NT2/D1 (cell line): ENCODE measurements at places on chromosomes 7 and 10.

DNA sequence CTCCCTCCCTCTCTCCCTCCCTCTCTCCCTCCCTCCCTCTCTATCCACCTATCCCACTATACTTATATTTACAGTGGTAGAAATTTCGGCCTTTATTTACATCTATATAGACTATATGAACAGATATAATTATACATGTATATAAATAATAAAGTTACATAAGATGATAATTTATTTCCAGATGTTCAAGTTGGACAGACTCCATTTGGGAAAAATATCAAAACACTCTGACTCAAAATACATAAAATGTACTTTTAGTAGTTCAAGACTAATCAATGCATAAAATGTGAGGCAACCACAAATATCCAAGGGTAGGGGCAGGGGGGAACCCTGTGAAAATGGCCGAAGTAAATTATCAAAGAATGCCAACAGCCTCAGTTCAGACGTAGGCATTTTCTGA lies 203.0 kb downstream of the FANK1 start:
- DNase-seq: no peak

- no peak for DNase-seq
These were observed 16.1 kb upstream of the BTRC start for GRCh38 chr10:101337836-101338235.

DNA sequence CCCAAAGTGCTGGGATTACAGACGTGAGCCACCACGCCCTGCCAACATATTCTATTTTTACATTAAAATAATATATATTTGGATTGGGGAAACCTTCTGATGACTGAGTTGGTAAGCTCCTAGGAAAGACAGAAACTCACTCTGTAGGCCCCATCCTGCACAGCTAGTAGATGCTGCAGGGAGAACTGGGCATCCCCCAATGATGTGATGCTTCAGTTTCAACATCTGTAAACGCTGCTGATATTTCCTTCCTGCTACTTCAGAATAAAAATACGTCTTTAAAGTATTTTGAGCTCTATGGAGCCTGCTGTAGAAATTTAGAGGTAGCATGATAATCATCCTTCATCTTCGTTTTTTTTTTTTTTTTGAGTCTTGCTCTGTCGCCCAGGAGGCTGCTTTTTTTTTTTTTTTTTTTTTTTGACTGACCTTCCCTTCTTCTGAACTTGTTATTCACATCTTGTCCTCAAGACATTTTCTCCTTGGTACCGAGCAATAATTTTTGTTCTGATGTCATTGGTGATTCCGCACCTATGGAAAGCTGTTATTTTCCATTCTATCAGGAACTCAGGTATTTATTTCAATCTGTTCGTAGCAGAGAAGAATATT lies 21.8 kb upstream of the INPP5F start:
- DNase-seq: no peak

GRCh38 chr7:51027106-51027934 lies 244.6 kb upstream of the GRB10 start:
- no peak for DNase-seq

GRCh38 chr7:110898516-110898915 lies 192.4 kb upstream of the LRRN3 start:
- DNase-seq: no peak

DNA sequence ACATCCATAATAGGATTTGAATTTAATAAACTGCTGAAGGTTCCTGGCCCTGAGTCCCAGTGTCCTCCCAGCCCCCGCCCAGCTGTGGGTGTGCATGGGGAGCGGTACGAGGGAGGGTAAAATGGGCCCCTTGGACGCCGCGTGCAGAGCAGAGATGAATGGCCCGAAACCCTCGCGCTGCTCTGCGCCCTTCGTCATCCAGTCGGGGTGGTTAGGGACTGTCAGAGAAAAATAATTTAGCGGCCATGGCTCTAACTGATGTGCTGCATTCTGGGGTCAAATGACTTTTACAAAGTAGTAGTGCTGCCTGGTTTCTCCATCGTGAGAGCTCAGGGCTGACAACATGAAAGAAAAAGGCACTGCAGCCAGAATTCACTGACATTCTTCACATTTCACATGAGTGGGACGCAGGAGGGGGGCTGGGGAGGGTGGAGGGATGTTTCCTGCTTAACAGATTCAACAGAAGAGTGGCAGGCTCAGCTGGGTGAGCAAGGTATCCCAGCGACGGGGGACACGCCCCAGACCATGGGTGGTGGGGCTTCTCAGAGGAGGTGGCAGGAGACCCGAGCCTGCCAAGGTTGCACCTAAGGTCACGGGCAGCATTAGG lies 304.5 kb downstream of the WDR37 start:
- DNase-seq: peak; percentile 48

GRCh38 chr7:150958062-150958552 lies 20.0 kb downstream of the KCNH2 start:
- no peak for DNase-seq

DNA sequence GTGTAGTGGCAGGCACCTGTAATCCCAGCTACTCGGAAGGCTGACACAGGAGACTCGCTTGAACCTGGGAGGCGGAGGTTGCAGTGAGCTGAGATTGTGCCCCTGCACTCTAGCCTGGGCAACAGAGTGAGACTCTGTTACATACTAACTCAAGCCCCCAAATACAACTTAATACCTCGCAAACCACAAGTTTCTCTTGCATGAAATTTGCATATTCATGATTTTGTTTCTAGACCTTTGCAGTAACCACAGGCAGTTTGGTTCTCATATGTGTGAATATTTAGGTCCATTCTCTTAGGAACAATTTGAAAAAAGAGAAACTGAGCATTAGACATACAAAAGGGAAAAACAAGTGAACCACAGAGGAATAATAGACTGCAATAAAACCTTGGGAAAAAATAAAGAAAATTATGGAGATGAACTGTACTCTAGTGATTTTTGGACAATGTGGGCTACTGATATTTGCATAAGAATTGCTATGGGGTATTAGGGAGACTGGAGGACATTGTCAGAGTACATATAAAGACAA lies 77.0 kb downstream of the ZNF277 start:
- no peak for DNase-seq

DNA sequence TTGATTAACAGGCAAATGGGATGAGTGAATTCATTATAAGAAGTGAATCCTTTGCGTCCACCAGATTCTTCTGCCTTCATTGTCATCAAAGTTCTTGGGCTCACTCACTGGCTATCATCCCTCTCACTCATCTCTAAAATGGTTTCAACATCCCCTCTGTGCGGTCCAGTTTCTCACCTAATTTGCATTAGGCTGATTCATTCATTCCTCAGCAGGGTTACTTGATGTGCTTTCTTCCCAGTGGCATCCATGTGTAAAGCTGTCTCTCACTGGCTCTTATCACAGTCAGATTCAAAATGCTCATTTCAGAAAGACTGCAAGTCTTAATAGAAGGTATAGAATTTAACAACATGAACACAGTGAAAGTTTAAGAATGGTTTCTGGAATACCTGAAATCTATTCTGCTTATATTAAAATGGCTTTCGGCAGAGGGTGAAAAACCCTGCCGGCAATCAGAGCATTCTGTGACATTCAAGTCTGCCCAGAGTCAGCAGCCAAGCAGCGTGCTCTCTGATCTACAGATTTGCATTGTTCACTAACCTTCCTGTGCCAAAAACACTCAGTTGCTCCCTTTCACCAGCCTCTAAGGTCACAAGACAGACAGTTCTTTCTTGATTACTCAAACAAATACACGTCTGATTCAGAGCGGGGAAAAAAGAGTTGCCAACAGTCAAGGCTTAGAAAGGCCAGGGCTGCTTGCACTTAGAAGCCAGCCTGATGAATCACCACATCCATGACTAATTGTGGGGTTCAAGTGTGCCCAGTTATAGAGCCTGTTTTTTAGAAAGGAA lies 106.7 kb downstream of the TES start:
- DNase-seq: no peak

DNA sequence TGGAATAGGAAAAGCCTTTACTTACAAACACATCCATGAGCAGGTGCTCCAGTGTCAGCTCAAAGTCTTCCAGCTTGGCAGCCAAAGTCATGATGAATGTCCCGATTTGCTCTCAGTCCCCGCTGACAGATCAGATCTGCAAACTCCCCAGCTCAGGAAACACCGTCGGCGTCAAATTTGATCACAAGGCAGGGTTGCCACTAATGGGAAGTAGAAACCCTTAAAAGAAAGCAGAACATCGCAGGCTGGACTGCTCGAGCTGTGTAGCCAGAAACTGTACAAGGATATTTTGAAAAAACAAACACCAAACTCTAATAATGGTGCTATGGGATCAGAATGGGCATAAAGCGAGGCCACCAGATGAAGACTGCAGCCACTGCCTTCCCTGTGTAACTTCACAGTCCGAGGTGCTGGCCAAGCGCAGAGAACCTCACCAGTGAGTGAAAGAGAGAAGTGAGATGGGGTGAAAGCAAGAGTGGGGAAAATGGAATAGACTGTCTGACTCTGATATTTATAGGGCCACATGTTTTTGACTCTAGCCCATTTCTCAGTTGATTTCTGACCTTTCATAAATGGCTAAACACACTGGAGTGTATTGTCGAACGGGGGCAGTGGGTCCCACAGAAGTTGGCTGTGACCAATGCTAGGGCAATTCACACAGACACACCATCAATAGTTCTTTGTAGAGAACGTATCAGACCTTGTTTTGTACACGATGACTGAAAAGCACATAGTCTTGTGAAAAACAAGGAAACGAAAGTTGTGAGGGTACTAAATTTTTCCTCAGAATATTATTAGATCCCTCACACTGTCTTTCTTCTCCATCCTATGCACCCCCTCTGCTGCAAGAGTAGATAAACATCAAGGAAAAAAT lies 306.2 kb downstream of the FRMD4A start:
- no peak for DNase-seq

GRCh38 chr10:123434435-123435039 lies 231.6 kb upstream of the GPR26 start:
- DNase-seq: no peak

DNA sequence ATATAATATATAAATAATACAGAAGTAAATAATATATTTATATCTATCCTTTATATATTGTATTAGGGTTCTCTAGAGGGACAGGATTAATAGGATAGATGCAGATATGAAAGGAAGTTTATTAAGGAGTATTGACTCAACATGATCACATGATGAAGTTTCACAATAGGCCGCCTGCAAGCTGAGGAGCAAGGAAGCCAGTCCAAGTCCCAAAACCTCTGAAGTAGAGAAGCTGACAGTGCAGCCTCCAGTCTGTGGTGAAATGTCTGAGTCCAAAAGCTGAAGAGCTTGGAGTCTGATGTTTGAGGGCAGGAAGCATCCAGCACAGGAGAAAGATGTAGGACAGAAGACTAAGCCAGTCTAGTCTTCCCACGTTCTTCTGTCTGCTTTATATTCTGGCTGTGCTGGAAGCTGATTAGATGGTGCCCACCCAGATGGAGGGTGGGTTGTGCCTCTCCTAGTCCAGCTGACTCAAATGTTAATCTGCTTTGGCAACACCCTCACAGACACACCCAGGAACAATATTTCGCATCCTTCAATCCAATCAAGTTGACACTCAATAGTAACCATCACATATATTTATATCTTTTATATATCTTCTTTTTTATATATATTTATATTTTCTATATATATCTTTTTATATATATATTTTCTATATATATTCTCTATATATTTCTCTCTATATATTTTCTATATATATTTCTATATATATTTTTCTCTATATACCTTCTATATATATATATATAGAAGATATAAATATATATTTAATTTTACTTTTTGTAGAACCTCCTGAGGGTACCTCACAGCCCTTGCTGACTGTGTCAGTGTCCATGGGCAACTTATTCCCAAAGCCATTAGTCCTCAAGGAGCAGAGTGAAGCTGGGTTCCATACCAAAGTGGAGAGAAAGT lies 24.6 kb upstream of the AKR1B10 start:
- no peak for DNase-seq

GRCh38 chr7:121084748-121085336 lies 96.3 kb downstream of the CPED1 start:
- DNase-seq: no peak

- no peak for DNase-seq
These were observed 49.0 kb upstream of the NPS start for GRCh38 chr10:127500127-127500526.

DNA sequence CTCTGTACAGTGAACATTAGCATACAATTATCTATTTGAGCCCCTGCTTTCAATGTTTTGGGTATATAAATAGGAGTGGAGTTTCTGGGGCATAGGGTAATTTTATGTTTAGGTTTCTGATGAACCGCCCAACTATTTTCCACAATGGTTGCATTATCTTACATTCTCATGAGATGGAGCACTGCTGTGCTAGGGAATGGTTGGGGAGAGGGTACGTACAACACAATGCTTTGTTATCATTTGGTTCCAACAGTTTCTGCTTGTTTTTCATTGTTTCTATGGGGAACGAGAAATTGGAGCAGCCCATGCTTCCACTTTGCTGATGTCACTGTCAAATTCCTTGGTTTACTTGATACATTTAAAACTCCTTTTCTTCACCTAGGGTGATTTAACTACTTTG lies 1115.3 kb downstream of the REEP3 start:
- no peak for DNase-seq

- DNase-seq: peak; percentile 25
These were observed 106.5 kb upstream of the PRR15 start for GRCh38 chr7:29457141-29457561.

GRCh38 chr7:124874644-124875163 lies 54.9 kb downstream of the POT1 start:
- DNase-seq: no peak

DNA sequence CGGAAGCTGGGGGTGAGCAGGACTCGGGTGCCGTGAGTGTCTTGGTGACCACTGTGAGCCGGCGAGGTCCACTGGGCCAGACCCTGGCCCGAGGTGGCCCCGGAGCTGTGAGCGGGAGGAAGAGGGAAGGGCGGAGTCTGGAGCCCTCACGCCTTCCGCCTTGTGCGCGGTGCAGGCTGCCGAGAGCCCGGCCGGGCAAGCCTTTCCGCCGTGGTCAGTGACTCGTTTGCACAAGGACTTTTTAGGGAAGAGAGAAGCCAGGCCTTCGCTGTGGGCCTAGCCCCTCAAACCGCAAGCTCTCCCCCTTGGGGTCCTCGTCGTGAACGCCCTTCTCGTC lies 40.9 kb upstream of the ZNF32 start:
- DNase-seq: no peak

DNA sequence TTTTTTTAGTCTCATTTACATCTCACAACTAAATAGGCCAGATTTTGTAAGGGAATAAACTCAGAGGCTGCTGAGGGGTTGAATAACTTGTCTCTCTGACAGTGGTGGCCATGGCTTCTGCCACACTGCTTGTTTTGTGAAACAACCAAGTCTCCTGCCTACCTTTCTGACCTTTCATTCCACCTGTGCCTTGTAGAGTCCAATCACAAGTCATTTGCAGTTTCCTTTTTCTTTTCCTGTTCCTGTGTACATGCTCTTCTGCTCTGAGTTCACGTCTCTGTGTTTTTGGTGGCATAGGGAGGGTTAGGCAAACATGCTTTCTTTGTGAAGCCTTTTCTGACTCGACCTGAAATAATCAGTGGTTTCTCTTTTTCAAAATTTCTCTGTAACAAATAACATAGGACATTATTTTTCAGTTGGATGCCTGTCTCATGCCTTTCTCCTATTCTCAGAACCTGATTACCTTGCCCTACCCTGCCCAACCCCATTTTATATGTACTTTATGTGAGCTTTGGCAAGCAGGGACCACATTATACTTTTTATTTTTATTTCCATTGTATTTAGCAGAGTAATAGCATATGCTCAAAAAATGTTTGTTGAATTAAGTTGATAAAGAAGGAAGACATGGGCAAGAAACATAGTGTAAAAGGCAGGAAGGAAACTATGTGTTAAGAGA lies 81.7 kb downstream of the HDAC9 start:
- DNase-seq: no peak

- no peak for DNase-seq
These were observed 330.9 kb upstream of the ZNF32 start for GRCh38 chr10:43979551-43979950.
